CD4-positive, alpha-beta memory T cell (primary cell): ENCODE measurements at places on chromosomes 6 and 20. TPM values are rescaled to one million over a fixed set of nuclear protein-coding genes. Genes with fewer than 3 reads are reported as not detected.

NRSN1 gene
- not detected for polyA plus RNA-seq

CCN5 gene
- not detected for polyA plus RNA-seq

SLC16A10 gene
- polyA plus RNA-seq = 7.7 TPM

SLC17A4 gene
- not detected for polyA plus RNA-seq

PAK5 gene
- polyA plus RNA-seq = not detected

SIRPB2 gene
- polyA plus RNA-seq = not detected

ZNF292 gene
- polyA plus RNA-seq = 39.8 TPM

CST4 gene
- not detected for polyA plus RNA-seq

IL17F gene
- polyA plus RNA-seq = not detected

SPTLC3 gene
- 0.41 TPM for polyA plus RNA-seq
